ENCODE measurements at places on chromosomes 5 and 9. TPM values are rescaled to one million over a fixed set of nuclear protein-coding genes. Genes with fewer than 3 reads are reported as not detected.

CCDC107 gene
- 21.7 TPM for polyA plus RNA-seq

ADAMTS16 gene
- 9.2 TPM for polyA plus RNA-seq

CARD9 gene
- polyA plus RNA-seq: 1.0 TPM

SYK gene
- 2.3 TPM for polyA plus RNA-seq

SLCO6A1 gene
- polyA plus RNA-seq: 0.49 TPM

ADAMTS12 gene
- polyA plus RNA-seq: 27.5 TPM

IRX1 gene
- 35.9 TPM for polyA plus RNA-seq

NMRK1 gene
- 14.5 TPM for polyA plus RNA-seq

ARL14EPL gene
- polyA plus RNA-seq: not detected

FOXD4L6 gene
- 0.11 TPM for polyA plus RNA-seq

SOHLH1 gene
- polyA plus RNA-seq: 0.15 TPM

OCLN gene
- polyA plus RNA-seq: 2.2 TPM

MTX3 gene
- polyA plus RNA-seq: 19.2 TPM

PCSK1 gene
- polyA plus RNA-seq: not detected
